Adrenal gland (tissue), 19 donors: ENCODE measurements at places on chromosomes 13 and 19. TPM values are rescaled to one million over a fixed set of nuclear protein-coding genes. Genes with fewer than 3 reads are reported as not detected.

DNA sequence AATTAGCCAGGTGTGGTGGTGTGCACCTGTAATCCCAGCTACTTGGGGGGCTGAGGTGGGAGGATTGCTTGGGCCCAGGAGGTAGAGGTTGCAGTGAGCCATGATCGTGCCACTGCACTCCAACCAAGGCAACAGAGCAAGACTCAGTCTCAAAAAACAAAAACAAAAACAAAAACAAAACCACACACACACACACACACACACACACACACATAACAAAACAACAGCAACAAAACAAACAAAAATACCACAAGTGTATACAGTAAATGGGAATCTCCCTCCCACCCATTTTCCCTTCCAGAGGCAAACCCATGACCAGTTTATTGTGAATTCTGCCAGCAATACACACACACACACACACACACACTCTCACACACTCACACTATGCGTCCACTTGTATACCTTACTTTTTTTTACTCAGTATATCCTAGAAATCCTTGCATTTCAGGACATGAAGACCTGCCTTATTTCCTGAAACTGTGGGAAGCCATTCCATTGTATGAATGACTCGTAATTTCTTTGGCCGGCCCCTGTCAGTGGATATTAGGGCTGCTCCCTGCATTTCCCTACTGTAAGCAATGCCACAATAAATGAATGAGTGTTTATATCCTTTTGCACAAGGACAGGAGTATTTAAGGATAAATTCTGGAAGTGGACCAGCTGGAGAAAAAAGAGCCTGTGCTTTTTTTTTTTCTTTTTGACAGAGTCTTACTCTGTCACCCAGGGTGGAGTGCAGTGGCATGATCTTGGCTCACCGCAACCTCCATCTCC lies 6.9 kb upstream of the PLEKHF1 start:
- no peak for DNase-seq

CATSPERD gene
- not detected for total RNA-seq

DNA sequence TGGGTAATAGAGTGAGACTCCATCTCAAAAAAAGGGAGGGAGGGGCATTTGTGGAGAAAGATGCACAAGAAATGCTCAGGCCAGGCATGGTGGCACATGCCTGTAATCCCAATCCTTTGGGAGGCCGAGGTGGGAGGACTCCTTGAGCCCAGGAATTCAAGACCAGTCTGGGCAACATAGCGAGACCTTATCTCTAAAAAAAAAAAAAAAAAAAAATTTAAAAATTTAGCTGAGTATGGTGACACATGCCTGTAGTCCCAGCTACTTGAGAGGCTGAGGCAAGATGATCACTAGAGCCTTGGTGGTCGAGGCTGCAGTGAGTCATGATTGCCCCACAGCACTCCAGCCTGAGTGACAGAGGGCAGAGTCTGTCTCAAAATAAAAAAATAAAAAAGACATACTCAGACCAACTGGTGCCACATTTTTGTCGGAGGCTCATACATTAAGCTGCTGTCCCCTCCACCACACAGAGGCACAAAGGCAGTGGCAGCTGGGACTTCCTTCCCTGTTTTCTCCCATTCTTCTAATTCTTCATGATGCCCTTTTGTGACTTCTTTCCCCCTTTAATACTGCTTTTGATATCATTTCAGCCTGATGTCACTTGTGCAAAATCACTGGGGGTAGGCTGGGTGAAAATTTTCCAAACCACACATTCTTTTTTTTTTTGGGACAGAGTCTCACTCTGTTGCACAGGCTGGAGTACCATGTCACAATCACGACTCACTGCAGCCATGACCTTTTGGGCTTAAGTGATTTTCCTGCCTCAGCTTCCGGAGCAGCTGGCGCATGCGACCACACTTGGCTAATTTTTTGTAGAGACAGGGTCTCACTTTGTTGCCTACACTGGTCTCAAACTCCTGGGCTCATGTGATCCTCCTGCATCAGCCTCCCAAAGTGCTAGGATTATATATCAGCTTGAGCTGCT lies 26.8 kb upstream of the CXCL17 start:
- peak; percentile 29 for DNase-seq

CEACAM16 gene
- not detected for total RNA-seq

SIGLECL1 gene
- not detected for total RNA-seq

DNA sequence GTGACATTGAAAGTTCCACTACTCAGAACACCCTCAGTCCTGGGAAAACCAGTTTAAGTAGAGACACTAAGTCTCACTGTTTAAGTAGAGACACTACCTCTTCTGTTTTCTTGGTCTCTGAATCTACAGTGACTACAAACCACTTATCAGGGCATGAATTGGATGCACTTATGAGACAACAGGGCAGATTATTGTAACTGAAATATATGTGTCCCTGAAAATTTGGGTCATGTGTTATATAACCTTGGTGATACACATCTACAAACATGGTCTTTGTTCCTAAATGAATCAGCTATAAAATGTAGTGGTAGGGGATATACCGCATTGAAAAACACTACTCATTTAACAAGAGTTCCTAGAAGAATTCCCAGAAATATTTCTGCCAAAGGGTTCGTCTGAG lies 55.7 kb downstream of the SERP2 start:
- no peak for DNase-seq

ZNF540 gene
- total RNA-seq = 3.3 TPM

DNA sequence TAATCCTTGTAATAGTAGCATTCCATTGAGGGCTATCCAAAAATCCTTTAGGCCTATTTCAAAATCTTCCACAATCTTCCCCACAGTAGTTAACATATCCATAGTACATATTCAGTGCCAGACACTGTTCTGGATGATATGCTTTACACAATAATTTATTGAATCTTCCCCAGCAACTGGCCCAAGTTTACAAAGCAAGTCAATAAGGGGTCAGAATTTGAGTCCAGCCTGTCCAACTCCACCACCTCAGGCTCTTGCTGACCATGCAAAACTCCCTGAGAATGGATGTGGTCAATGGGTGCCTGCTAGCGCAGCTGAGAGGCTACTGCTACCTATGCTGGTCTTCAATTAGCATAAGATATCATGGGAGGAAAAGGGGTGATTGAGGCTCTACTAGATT lies 529.6 kb downstream of the FGF9 start:
- no peak for DNase-seq

DNA sequence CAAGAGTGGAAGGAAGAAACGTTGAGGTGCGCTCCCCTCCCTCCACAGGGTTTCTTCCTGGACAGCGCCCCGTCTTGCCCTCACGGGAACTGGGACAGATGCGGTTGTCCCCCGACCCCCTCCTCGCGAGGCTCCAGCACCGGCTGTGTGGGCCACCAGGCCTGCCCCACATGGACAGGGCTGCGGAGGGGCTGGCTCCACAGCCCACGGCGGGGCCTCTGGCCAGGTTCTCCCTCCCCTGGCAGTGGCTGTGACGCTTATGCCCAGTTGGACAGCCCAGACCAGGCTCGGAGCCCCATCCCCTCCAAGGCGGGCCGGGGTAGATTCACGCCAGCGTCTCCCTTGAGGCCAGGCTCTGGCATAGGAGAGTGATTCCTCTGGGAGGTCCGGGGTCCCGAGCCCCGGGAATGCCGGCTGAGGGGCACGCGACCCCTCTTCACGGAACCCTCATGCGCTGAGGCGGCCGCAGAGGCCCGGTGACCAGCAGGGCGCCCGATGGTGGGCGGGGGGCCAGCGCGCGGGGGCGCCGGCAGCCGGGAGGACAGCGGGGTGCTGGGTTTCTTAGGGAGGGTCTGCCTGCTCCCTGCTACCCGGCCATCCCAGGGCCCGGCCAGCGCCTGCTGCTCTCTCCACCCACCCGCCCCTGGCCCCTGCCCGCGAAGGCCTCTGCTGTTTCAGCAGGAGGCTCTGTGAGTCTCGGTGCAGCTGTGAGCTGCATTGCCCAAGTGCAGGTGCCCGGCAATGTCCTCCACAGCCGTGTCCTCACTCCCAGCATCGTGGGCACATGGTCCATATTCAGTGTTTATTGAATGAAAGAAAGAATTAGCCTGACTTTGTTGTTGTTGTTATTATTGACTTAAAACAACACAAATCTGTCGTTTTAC lies 20.3 kb upstream of the GAS6 start:
- no peak for DNase-seq

CGB5 gene
- total RNA-seq = not detected

GRCh38 chr19:35100588-35101533 lies 14.8 kb upstream of the FXYD3 start:
- DNase-seq = no peak

GRCh38 chr13:43118521-43118920 lies 95.1 kb downstream of the DNAJC15 start:
- DNase-seq = no peak

DNA sequence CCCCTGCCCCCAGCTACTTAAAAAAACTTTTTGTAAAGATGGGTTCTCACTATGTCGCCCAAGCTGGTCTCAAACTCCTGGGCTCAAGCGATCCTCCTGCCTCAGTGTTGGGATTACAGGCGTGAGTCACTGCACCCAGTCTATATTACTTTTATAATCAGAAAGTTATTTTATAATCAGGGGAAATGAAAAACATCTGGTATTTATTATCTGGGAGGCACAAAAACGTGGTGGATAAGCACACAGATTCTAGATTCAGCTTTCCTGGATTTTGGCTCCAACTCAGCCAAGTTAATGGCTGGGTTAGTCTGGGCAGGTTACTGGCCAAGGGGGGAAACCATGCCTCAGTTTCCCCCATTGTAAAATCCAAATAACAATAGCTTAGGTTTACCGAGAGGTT lies 24.7 kb downstream of the KEAP1 start:
- no peak for DNase-seq

DNA sequence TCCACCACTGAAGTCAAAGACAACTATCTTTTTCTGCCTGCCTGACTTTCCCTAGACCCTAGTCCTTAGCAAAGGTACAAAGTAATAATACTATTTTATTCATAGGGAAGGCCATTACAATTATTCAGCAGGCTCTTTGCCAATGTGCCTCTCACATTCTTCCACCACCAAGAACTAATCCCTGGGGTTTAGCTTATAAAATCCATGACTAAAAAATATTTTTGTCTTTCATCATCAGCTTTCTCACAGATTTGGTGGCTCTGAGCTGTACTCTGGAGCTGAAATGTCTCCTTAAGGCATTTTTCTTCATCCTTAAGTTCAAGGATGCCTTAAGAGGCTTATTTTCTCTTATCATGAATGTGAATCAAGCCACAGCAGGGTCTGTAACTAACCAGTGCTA lies 96.1 kb downstream of the OXGR1 start:
- no peak for DNase-seq

TMPRSS9 gene
- total RNA-seq = 1.7 TPM

GRCh38 chr19:2253106-2254063 lies 2.8 kb downstream of the JSRP1 start:
- DNase-seq = no peak

DNA sequence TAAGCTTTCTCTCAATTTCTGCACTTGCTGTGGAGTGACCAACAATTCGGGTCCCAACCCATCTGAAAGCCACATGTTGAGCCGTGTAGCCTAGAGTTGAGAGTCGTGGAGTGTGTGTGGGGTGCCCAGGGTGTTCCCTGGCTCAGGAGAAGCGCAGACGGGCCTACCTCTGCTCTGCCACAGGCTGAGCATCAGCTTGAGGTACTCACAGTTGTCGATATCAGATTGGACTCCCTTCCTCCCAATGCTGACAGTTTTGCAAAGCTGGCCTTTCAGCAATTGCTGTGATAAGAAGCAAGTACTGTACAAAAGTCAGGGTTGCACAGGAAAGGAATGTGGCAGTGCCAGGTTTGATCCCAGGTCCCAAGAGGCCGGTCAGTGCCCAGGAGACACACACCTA lies 133.4 kb upstream of the SPACA7 start:
- DNase-seq = no peak

BBC3 gene
- 1.7 TPM for total RNA-seq

GRCh38 chr13:75825161-75825560 lies 189.0 kb downstream of the LMO7 start:
- DNase-seq = no peak

GRCh38 chr19:18789883-18790565 lies 1.1 kb downstream of the COMP start:
- DNase-seq = no peak

DNA sequence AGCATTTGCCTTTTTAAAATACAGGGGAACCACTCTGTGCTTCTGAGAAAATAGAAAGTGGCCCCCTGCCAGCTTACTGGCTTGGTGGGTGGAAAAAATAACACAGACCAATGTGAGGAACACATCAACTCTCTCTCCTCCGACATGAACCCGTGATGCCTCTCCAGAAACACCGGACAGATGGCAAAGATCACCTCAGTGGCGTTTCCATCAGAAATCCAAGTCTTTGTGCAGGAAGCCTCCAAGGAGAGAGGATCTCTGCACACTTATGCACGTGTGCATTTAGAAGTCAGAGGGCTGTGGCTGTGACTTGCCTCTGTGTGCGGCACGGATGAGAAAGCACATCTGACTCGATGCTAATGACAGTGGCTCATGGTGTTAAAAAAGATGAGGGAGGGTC lies 112.3 kb upstream of the KLF12 start:
- no peak for DNase-seq

- no peak for DNase-seq
Observed at GRCh38 chr13:41492432-41493260, 35.3 kb downstream of the RGCC start.

DNA sequence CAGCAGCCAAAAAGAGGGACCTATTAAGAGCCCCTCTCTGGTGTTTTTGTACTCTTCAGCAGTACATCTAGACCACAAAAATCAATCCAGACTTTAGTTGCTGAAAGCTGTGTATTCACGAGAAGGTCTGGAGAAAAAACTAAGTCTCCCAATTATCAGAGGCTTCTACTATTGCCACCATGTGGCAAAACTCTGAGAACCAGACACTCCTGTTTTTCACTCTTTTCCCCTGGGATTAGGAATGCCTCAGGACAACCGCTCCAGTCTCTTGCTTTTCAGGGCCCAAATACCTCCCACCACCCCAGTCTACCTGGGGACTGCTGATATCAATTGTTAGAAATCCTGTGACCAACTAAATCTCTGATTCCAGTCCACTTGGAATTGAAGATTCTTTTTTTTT lies 30.1 kb upstream of the OBI1 start:
- DNase-seq = no peak

- DNase-seq = no peak
Observed at GRCh38 chr13:112828756-112829155, 138.9 kb downstream of the ATP11A start.

- no peak for DNase-seq
Observed at GRCh38 chr19:47253467-47253881, 2.9 kb upstream of the CCDC9 start.

PTPRH gene
- total RNA-seq = 42.8 TPM

DNA sequence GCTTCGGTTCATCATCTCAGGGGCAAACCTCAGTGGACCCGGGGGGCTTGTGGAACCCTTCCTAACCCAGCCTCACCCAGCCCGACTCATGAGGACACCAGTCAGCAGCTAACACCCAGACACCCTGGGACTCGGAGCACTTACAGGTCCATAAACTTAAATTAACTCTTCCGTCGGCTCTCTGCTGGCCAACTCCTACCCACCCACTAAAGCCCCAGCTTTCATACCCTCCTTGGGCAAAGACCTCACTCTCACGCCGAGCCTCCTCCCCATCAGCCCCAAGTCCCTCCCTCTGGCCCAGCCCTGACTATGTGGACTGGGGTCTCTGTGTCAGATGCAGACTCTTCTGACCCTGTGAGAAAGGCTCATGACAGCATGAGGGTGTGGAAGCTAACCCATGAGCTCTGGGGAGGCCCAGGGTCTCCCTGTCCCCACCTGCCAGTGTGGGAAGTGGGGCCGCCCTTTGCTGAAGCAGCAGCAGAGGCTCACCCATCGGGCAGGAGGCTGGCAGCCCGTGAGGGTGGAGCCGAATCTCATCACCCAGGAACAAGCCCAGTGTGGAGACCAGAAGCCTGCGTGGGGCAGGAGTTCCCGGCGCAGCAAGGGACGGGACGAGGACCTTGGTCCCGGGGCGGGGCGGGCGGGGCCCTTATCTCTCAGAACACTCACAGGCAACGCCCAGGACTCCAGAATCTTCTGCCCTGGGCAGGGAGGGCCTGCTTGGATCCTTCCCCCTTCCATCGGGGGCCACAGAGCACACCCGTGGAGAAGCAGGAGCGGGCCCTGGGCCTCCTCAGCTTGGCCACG lies 19.8 kb downstream of the TCF3 start:
- no peak for DNase-seq
